Activated CD4-positive, alpha-beta T cell treated with anti-CD3 and anti-CD28 coated beads, Interleukin-2, Interleukin-4, amounts not matched to agents 100 ng/mL and 50 ng/mL, durations not matched to agents 16 hours and 8 hours (primary cell): ENCODE measurements at places on chromosomes 16 and 17.

- DNase-seq: no peak
These were observed 579.1 kb downstream of the CDH13 start for GRCh38 chr16:83205896-83206295.

DNA sequence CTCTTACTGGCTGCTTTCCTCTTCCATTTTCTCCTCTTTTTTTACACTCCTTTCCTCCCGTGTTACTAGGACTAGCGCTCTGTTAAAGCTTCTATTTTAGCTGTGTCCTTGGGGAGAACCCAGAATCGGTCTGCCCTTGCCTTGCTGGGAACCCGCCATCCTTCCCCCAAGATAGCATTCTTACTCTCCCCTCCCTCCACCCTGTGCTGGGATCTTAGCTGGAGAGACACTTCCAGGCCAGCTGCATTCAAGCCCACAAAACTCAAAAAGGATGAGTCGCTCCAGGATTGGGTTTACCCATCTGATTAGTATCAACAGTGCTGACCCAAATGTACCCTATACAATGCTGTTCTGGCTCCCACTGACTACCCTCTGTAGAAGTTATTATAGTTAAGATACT is 200.5 kb upstream of the ASIC2 start:
- no peak for DNase-seq

DNA sequence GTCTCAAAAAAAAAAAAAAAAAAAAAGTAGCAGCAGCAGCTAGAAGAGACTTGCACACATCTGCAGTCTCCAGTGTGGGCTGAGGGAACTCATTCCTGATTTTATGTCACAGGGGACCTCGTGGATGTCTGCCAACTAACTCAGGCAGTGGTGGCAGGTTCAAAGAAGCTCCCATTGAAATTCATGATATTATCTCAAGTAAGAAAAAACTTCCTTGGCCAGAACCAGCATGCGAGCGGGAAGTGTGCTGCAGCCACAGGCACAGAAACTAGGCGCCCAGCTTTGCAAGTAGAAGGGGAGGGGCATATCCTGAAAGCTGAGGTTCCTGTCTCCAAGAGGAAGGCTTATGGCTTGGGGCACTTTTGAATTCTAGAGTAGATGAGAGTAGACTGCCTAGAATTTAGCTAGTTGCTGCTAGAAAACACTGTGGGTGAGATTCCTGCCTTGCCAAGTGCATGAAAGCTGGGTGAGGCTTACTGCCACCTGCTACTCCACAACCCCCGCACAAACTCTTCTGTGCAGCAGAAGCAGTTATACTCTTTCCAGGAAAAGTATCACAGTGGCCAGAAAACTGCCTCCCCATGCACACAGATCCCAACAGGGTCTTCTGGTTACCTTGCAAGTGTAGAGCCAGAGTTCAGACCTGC is 603.8 kb upstream of the CA10 start:
- DNase-seq: no peak

- no peak for DNase-seq
These were observed 53.1 kb downstream of the MRC2 start for GRCh38 chr17:62680541-62681052.

- no peak for DNase-seq
These were observed 290.7 kb upstream of the ASIC2 start for GRCh38 chr17:33583518-33584417.

DNA sequence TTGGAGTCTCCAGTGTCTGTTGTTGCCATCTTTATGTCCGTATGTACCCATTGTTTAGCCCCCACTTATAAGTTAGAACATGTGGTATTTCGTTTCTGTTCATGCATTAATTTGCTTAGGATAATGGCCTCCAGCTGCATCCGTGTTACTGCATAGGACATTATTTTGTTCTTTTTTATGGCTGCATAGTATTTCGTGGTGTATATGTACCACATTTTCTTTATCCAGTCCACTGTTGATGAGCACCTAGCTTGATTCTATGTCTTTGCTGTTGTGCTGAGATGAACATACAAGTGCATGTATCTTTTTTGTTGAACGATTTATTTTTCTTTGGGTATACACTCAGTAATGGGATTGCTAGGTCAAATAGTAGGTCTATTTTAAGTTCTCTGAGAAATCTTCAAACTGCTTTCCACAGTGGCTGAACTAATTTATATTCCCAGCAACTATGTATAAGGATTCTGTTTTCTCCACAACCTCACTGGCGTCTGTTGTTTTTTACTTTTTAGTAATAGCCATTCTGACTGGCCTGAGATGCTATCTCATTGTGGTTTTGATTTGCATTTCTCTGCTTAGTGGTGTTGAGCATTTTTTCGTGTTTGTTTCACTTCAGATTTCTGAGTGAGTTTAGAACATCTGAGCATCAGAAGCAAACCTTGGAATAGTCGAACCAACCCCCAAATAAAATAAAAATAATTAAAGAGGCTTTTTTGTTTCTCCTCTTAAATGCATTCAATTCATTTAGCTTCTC is 304.7 kb downstream of the ZFHX3 start:
- no peak for DNase-seq

DNA sequence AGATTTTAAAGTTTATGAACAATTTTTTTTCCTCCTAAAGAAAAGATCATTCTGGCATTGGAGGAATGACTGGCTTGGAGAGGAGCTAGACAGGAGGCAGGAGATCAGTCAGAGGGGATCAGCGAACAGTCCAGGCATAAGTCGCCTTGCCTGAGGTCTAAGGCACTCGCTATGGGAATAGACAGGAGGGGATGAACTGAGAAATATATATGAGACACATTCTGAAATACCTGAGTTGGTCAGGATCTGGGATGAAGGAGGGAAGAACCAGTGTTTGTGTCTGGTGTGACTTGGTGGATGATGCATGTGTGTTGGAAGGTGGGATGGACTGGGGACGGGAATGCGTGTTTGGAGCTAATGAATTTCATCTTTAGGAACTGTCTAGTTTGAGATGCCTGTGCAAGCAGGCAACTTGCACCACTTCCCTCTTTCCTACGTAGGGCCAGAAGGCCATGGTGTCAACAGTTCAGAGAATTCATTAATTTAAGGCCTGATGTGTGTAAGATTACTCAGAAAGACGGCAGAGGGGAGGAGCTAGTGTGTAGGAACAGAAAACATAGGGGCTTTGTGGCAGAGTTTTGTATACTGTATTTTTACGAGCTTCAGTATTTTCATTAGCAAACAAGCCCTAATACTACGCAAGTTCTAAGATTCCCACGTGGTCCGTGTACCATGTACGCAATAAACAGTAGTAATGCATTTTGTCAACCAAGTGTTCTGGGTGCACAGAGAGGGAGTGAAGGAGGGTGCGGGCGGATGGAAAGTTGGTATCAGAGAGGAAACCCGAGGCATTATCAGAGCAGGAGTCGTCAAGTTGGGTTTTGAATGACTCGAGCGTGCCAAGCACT is 825 bp downstream of the HEATR6 start:
- peak; percentile 18 for DNase-seq

DNA sequence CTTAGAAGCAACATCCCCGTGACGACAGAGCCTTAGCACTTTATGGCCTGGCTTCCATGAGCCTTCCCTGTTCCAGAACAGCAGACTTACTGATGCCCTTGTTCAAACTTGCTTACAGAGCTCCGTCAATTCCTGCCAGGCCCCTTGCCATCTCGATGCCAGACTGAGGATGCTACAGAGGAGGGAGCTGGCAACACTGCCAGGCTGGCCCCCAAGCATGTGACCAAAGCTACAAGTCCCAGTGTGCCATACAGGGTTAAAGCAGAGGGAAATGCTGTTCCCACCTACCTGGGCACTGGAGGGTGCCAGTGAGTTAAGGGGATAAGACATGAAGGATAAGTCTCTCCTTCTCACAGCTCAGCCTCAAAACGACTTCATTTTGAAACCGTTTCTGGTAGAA is 33.5 kb upstream of the SREBF1 start:
- DNase-seq: no peak
